ENCODE measurements at places on chromosomes 1 and 21. TPM values are rescaled to one million over a fixed set of nuclear protein-coding genes. Genes with fewer than 3 reads are reported as not detected.

The MEGF6 gene
- total RNA-seq = 65.3 TPM

The XCL1 gene
- not detected for total RNA-seq

The TLR5 gene
- total RNA-seq = 2.5 TPM

The LCE6A gene
- not detected for total RNA-seq

The AADACL4 gene
- total RNA-seq = not detected

The FCRL1 gene
- not detected for total RNA-seq

The CD84 gene
- total RNA-seq = not detected

The AGO4 gene
- 12.4 TPM for total RNA-seq

The C1orf185 gene
- not detected for total RNA-seq

The ILDR2 gene
- not detected for total RNA-seq

DNA sequence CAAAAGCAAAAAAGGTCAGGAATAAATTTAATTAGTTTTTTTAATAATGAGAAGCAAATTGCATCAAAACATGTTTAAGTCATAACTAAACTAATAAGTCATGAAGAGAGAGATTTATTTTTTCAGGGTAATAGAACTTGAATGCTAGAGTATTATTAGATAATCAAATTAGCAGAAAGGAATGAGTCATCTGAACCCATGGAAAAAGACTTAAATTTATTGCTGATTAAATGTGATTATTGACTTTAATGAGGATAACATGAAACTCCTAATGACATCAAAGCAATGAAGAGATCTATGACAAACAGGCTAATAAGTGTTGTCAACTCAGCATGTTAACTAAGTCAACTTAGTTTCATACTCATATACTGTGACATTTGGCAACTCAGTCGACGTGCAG, 264.2 kb downstream of the USP25 start:
- DNase-seq = no peak

GRCh38 chr1:78043436-78043835, 2.3 kb upstream of the GIPC2 start:
- DNase-seq = no peak

- no peak for DNase-seq
These were observed 40.0 kb upstream of the PTPRC start for GRCh38 chr1:198598796-198599321.

GRCh38 chr1:74780594-74780993, 47.6 kb downstream of the TYW3 start:
- DNase-seq = no peak

DNA sequence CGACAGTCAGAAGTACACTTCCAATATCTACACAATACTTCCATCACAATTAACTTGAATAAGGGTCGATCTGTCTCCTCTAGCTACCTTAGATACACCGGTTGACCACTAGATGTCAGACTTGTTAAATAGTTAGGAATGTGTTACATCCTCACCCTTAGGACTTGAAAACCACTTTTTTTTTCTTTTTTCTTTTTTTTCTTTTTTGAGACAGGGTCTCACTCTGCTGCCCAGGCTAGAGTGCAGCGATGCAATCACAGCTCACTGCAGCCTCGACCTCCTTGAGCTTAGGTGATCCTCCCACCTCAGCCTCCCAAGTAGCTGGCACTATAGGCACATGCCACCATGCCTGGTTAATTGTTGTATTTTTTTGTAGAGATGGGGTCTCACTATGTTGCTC, 120.4 kb upstream of the GREM2 start:
- peak; percentile 48 for DNase-seq

GRCh38 chr1:93352376-93352775, 6.7 kb downstream of the DR1 start:
- DNase-seq = no peak

DNA sequence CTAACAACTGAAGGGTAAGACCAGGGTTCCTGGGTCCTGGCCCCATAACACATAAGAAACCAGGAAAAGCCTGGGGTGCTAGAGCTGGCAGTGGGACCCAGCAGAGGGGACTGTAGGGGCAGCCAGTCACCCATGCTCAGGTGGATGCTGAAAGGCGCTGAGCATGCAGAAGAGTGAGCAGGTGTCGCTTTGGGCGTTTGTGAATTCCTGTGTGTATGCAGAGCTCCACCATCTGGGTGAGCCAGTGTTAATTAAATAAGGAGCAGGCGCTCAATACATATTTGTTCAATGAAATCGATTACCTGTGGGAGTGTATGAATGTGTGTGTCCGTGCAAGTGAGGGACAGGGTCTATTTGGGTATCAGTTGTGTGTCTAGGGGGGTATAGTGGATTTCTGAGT, 499 bp downstream of the C1QA start:
- no peak for DNase-seq

DNA sequence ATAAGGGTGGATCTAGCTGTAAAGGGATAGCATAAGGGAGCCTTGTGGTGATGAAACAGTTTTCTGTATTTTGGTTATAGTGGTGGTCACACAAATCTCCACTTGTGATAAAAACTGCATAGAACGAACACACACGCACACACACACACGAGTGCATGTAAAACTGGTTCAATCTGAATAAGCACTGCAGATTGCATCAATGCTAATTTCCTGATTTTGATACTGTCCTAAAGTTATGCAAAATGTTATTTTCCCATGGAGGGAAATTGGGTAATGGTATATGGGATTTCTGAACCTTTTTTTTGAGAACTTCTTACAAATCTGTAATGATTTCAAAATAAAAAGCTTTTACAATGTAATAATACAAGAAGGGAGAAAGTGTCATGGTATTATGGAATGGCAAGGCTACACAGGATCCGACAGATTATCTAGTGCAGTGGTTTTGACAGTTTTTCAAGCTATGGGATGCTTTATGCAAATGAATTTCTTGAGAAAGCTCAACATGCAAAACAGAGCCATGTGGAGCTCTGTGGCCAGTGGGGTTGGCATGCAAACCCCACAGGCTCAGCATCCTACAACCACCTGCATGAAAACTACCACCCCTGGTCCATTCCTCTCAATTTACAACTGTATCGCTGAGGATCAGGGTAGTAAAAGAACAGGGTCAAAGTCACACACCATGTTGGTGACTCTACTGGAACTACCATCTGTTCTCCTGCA, 18.8 kb downstream of the SLC41A1 start:
- no peak for DNase-seq

- no peak for DNase-seq
These were observed 146.2 kb downstream of the PLPP3 start for GRCh38 chr1:56433056-56433577.

GRCh38 chr1:56968878-56969495, 3.2 kb upstream of the C8B start:
- no peak for DNase-seq

DNA sequence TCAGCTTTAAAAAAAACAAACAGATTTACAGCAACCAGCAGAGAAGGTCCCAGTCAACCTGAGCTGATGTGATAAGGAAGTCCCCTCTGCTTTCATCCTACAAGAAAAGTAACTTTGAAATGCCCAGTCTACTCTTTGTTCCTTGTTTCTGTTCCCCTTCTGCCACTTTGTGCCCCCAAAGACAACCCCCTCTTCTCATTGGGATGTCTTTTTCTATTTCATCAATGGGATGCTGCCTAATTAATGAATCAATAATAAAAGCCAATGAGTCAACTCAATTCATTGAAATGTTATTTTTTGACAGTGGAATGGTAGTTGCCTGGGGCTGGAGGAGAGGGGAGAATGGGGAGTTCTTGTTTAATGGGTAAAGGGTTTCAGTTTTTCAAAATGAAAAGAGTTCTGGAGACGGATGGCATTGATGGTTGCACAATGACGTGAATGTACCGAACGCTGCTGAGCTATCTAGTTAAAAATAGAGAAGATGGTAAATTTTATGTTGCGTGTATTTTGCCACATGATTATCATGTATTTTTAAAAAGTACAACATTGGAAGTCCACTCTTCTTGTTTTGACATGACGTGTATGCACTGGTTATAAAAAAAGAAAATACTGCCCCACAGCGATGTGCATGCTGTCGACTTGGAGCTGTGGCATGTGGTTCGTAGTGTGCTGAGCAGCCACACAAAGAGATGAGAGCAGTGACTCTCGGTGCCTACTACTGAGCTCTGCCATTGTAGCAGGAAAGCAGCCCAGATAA, 22.4 kb upstream of the PADI2 start:
- DNase-seq = no peak

DNA sequence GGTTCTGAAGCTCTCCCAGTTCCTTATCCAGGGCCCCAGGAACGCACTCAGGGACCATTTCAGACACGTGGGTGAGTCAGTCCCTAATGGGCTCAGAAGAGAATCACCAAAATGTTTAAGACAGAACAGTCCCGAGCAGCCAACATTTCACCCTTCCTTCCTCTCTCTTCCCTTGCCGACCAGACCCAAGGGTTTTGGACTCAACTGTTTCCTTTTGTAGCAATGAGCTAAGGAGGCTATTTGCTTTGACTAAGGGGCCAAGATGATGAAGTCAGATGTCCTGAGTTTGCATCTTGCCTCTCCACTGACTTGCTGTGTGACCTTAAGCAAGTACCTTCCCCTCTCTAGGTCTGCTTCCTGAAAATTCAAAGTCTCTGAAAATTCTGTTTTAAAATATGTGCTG, 472.3 kb upstream of the VAMP3 start:
- no peak for DNase-seq

GRCh38 chr21:26965040-26965906, 1.6 kb downstream of the ADAMTS5 start:
- DNase-seq = no peak

- no peak for DNase-seq
These were observed 872 bp downstream of the GPBP1L1 start for GRCh38 chr1:45685308-45686014.

- DNase-seq = no peak
These were observed 6.5 kb downstream of the IRF2BP2 start for GRCh38 chr1:234603221-234604204.

DNA sequence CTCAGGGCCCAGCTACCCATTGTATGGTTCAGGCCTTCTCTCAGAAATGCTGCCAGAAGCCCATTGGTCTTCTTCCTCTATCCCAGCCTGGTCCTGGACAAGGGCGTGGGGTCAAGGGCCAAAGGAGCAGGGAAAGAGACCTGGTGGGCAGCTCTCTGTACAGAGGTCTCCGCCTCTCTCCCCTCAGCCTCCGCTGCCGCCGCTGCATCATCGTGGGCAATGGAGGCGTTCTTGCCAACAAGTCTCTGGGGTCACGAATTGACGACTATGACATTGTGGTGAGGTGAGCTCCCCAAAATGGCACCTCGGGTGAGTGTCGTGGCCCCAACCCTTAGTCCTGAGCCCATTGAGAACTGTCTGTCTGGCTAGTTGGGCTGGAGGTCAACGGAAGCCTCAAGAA, 34.6 kb upstream of the ARTN start:
- DNase-seq = no peak

DNA sequence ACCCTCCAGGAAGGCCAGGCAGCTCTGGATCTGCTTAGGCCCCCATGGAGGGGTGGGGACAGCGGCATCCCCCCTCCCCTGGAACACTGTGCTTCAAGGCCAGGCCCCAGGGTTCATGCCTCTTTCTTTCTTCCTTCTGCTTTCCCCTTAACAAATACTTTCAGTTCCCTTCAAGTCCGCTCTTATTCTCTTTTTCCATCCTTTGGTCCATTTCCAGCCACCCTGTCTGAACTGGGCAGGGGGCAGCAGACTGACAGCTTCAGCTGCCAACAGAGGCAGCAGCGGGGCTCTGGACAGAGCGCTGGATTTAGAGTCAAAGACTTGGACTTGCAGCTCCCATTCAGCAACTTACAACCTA, 1.1 kb upstream of the CD244 start:
- DNase-seq = no peak

DNA sequence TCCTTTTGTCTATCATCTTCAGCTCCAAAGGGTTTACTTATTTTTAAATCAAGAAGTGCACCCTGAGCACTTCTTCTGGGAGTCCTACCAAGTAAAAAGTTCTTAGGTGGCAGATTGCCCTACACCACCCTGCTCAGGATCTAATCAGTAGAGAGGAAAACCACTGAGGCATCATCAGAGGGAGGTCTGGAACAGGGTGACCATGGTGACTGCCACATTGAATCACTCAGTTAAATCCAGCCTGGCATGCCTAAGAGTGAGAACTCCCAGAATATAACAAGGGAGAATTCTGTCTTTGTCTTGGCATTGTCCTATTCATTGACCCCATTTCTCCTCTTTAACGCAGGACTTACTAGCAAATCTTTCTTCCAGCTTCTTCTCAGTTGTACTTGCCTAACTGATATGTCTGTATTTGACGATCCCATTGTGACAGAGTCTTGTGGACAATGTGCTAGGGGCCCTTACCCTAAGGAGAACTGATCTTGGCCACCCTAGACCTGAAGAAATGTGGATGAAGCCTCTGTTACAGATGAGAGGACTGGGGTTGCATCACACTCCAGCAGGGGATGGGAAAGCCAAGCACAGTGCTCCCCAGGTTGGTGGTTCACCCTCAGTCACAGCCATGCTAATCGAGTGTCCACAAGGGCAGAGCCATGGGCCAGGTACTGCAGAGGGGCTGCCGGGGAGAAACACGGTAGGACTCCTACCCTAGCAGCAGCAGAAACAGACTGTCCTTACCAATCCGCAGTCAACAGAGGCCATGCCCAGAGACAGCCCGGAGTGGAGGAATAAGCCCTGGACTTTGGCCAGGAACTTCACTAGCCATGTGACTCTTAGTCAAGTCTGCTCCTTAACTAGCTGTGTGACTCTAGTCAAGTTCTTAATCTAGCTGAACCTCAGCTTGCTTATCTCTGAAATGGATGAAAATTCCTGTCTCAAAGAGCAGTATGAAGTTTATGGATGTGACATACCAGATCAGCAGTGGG, 15.4 kb downstream of the PKP1 start:
- DNase-seq = no peak

DNA sequence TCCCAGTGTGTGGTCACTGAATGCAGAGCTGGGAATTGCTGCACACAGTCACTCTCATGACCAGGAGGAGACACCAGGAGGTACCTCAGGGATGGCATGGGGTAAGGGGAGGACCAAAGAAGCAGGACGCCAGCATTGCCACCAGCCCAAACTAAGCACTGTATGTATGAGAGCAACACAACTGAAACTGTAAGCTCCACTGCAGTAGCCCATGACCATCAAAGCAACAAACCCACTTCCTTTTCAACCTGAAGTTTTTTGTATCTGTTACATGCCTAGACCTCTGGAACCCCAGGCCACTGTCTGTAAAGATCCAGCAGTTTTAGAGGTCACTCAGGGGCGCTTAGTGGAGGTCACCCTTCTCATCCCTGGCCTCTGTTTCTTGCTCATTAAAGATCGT, 164.3 kb downstream of the SETD4 start:
- no peak for DNase-seq

DNA sequence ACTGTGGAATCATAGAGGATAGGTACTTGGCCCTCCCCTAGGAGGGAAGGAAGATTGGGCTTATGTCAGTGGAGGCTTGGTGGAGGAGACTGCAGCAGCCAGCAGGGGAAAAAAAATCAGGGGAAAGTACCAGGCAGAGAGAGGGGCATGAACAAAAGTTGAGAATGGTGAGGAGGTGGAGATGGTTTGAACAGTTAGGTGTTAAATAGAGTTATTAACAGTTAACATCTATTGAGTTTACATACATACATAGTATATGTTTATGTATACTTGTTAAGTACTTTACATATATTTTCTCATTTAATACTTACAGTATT, 136.5 kb upstream of the HNRNPU start:
- no peak for DNase-seq
